ENCODE measurements at places on chromosomes 13 and 19.
A peak's percentile ranks its signal among the peaks of the same experiment; 100 is the strongest.

DNA sequence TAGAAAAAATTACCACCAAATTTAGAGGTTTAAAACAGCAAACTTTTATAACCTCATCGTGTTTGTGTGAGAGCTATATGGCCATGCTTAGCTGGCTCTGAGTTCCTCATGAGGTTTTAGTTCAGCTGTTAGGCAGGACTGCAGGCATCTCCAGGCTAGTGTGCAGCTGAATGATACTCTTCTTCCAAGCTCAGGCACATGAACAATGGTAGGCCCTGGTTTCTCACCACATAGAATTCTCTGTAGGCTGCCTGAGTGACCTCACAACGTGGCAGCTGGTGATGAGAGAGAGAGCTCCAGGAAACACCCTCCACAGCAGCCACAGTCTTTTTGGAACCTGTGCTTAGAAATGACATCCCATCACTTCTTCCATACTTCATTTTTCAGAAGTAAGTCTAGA is 540.6 kb upstream of the MIR17HG start:
- DNase-seq: no peak

- DNase-seq: no peak
These were observed 55.4 kb downstream of the KDM4B start for GRCh38 chr19:5024282-5024681.

DNA sequence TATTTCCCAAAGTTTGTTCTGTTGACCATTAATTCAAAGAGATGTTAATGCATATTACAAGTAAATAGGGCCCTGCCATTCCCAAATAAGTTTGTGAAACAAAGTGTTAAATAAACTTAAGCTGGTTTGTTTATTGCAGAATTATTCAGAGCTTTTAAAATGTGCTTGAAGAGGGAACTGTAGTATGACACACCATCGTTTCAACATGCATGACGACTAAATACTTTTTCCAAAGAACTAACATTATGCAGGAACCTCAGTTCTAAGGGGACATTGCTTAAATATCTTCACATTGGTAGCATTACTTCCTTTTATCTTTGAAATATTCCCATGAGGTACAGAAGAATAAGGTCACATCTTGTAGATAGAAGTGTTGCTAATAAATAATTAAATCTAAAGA is 14.6 kb downstream of the LHFPL6 start:
- DNase-seq: no peak

DNA sequence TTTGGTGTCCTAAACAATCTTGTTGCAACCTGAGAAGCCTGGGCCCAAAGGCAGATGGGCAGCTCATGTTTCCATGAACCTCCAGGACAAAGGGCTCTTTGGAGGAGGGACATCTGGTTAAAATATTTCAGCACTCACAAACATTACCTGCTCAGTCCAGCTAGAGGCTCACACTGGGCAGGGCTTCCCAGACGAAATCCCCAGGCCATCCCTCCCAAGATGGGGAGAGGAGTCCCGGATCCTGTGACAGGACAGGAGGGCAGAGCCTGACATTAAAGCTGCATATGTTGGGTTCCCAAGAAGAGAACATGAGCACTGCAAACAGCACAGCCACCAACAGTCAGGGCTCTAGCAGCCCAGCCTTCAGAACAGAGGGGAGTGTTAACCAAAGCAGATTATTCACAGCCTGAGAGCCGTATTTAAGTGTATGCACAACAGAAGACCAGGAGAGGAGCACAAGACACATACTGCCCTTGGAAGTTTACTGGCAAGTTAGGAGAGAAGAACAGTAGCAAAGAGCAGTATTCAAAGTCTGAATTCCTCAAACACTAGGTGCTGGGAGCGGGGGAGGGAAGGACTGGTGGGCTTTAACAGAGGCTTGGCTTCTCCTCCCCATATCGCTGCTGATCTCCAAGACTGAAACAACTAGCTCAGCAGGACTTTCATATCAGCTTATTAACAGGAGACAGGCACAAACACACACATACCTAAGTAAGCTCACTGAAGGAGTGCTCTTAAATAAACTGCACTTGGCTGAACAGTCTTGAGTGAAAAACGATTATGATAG is 12.3 kb downstream of the ATP7B start:
- DNase-seq: no peak

DNA sequence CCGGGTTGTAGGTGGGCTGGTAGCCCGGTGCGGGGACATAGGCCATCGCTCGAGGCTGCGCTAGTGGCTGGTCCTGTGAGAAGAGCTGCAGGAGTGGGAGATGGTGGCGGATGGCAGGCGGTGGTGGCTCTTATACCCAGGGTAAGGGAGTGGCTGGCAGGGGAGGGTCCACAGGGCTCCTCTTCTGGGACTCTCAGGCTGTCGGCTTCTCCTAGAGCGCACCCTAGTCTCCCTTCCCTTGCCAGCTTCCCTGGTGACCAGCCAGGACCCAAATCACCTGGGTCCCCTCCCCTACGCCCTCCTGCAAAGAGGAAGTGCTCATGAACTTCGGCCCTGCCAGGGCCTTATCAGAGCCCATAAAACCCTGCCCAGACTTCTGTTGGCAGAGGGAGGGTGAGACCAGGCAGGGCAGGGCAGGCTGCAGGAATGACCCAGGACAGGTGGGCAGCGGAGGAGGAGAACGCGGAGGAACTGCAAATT is at the start of gene LGALS4:
LGALS4 (minus strand) TSS at position 105 of the 480 bp plus-strand sequence; CDS start at position 46, 59 bp downstream.
- DNase-seq: no peak

GRCh38 chr19:6498294-6499036 is 3.6 kb downstream of the TUBB4A start:
- DNase-seq: no peak

DNA sequence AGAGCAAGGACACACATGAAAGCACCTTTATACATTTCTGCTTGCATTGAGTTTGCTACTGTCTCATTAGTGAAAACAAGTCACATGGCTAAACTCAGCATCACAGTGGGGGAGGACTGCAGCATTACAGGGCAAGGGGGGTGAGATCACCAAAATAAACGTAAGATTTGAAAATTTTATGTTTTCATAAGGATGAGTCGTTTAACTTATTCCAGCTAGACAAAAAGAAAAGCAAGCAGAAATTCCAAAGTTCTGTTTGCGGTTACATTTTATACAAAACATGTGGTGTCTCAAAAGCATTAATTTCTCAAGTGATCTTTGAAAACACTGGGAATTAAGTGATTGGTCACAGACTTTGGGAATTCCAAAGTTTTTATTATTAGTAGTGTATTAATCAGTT is 261.4 kb upstream of the RXFP2 start:
- DNase-seq: peak; percentile 88

GRCh38 chr13:42101821-42102585 is 53.6 kb downstream of the DGKH start:
- DNase-seq: no peak

DNA sequence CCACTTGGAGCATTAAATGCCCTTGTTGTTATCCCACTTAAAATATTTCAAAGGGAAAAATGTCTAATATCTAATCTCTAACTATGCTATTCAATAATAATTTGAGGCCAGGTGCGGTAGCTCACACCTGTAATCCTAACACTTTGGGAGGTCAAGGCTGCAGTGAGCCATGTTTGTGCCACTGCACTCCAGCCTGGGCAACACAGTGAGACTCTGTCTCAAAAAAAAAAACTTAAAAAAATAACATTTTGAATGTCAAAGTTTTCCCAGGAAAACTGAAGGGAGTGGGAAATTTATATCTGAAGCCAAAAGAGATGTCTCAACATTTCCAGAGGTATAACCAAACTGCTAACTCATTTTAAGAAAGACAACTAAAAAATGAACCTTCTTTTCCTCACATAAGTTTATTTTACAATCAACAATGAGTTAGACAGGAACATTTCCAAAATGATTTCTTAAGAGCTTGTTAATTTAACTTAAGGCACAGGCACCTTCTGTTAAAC is 47.9 kb downstream of the CAB39L start:
- DNase-seq: no peak

- DNase-seq: no peak
These were observed 213.6 kb downstream of the FOXO1 start for GRCh38 chr13:40452741-40453334.

DNA sequence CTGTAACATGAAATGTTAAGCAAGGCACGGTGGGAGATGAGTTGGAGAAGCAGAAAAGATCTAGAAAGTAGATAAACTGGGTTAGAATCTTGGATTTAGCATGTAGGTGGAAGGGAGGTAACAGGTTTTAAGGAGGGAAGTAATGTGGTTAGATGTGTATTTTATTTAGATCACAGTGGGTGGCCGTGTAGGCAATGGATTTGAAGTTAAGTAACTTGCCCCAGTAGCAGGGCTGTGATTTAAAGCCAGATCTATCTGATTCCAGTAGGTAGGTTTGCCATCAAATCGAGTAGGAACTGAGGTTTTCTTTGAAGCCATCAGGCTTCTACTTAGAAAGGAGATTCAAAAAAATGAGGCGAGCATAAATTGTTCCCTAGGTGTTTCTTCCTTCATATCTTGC is 50.6 kb upstream of the IL17D start:
- no peak for DNase-seq

GRCh38 chr19:34482380-34483250 is 1.1 kb downstream of the WTIP start:
- DNase-seq: no peak

DNA sequence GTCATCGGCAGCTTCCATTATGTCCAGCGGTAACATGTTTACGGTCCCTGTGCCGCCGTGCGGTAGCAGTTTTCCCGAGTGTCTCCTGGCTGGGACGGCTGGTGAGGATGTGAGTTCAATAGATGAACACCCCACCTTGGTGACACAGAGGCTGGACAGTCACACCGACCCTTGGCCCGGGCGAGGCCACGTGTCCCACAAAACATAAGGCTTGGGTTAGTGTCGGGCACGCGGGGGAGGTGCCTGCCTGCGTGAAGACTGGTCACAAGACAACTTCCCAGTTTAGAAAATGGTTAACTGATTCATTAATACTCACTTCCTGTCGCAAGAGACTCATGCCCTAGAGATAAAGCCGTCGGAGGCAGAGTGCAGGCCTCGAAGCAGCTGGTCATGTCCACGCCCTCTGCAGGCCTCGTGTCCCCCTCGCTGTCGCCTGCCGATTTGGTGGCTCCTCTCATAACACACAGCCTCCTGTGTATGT is 17.2 kb downstream of the RASA3 start:
- no peak for DNase-seq

GRCh38 chr13:66492479-66492878 is 737.7 kb downstream of the PCDH9 start:
- DNase-seq: no peak

GRCh38 chr19:51111606-51112005 is 3.4 kb upstream of the CTU1 start:
- DNase-seq: no peak

- DNase-seq: no peak
These were observed 102.8 kb downstream of the TEX29 start for GRCh38 chr13:111423168-111423785.

DNA sequence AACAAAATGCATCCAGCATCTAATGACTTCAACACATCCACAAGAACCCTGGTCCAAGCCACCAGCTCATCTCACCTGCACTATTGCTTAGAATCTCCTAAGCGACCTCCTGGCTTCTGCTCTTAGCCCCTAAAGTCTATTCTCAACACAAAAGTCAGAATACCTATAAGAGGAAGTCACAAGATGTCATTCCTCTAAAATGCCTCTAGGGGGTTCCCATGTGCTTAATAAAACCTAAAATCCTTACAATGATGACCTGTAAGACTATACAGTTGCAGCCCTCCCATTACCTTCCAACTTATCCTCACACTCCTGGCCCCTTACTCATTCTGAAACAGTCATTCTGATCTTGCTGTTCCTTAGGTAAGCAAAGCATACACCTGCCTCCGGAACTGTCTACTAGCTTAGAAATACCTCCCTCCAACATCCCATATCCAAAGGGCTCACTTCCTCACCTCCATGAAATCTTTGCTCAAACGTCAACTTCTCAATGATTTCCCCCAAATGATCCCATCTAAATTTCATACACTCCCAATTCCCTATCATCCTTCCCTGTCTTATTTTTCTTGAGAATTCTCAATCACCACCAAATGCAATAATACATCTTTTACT is 10.0 kb downstream of the ATP7B start:
- DNase-seq: no peak

- DNase-seq: no peak
These were observed 323.3 kb downstream of the NALCN start for GRCh38 chr13:101092985-101093384.

GRCh38 chr13:46071590-46072249 is 19.2 kb upstream of the ZC3H13 start:
- no peak for DNase-seq

GRCh38 chr19:6270822-6271221 is 9.0 kb downstream of the MLLT1 start:
- no peak for DNase-seq

DNA sequence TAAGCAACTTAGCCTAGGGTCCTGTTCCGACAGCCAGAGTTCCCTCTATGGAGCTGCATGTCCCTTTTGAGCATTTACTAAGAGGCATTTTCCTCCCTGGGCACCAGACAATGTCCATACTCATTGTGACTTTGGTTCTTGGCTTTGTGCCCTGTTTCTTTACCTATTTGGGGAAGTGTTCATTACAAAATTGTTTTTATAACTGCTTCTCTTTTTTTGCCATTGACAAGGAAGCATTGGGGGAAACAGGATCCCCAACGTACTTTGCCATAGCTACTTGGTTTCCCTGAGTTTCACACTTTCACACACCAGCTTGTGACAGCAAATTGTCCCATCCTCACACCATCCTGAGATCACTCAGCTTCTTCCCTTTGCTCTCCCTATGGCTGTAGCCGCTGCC is 81.1 kb upstream of the SIAH3 start:
- no peak for DNase-seq

DNA sequence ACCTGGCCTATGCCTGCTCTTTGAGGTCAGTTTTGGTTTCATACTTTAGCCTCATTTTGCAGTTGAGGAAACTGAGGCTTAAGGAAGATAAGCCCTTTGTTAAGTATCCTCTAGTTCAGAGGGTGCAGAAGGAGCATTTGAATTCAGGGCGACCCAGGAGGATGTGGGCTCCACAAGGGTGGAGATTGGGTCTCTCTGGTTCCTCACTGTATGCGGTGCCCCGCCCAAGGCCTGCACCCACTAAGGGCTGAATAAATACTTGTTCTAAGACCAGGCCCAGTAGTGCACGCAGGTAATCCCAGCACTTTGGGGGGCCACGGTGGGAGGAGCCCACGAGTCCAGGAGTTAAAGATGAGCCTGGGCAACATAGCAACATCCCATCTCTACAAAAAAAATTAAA is 768 bp upstream of the SLC44A2 start:
- DNase-seq: no peak

DNA sequence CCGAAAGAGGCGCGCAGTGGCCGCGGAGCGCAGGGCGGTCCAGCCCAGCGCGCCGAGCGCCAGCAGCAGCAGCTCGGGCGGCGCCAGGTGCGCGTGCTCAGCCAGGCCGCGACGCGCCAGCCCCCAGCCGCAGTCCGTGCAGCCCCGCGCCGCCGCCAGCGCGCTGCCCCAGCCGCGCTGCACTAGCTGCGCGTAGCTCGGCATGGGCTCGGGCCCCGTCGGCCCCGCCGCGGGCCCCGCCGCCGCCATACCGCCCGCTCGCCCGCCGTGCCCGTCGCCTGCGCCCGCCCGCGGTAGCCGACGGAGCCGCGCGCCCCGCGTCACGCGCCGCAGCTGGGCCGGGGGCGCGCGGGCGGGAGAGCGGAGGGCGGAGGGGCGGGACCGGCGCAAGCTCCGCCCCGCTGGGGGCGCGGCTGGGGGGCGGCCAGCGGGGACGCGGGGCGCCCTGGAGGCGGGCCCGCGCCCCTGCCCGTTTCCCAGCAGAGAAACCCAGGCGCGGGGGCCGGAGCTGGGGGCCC is at the start of gene CERS1:
CERS1 (minus strand) TSS at position 335 of the 518 bp plus-strand sequence; CDS start at position 249, 86 bp downstream.
- no peak for DNase-seq

- DNase-seq: no peak
These were observed 60.2 kb upstream of the RFC3 start for GRCh38 chr13:33757713-33758112.

- no peak for DNase-seq
These were observed 20.6 kb upstream of the GTF3A start for GRCh38 chr13:27403727-27404385.
